Pancreas (tissue), 10 donors: ENCODE measurements at places on chromosomes 12 and 14. TPM values are rescaled to one million over a fixed set of nuclear protein-coding genes. Genes with fewer than 3 reads are reported as not detected.
A peak's percentile ranks its signal among the peaks of the same experiment; 100 is the strongest.

- H3K4me3 ChIP-seq, result peak overlapping the region; percentile 29
- no peaks in the 10 kb centered on the region for H3K27me3 ChIP-seq
- no peak for DNase-seq
- no peaks in the 10 kb centered on the region for H3K36me3 ChIP-seq
Measured at GRCh38 chr12:4809013-4809448, 88.8 kb downstream of the GALNT8 start.

DNA sequence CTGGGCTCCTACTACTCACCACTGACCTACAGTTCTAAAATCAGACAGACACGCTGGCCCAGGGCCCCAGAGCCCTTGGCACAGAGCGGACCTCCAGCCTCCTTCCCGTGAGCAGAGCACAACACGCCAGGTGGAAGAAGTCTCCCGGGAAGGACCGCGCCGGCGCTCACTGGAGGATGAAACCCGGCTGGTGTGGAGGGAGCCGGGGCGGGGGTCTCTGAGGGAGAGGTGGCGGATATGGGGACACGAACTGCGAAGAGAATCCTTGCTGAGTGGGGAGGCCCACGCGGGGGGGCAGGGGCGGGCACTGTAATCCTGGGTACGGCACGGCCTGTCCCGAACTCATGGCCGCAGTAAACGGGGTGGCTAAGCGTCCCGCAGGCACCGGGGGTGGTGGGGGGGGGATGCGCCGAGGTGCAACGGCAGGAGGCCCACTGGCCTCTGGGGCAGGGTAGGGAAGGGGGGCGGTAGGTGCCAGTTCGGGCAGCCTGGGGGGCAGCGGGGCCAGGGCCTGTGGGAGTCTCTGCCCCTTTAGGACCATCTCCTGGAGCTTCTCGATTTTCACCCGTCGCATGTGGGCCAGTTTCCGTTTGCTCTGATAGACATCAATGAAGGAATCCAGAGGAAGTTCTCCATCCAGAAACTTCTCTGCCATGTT, 28.8 kb downstream of the VPS37B start:
- peaks cover 15% of the 10 kb centered on the region for H3K36me3 ChIP-seq
- no peak for DNase-seq
- no peaks in the 10 kb centered on the region for H3K27me3 ChIP-seq

GRCh38 chr12:23049180-23049579, 424.2 kb downstream of the ETNK1 start:
- no peaks in the 10 kb centered on the region for H3K36me3 ChIP-seq
- no peak for DNase-seq
- no peaks in the 10 kb centered on the region for H3K27me3 ChIP-seq
- H3K4me3 ChIP-seq, result no peak overlapping the region
- no peaks in the 10 kb centered on the region for H3K4me1 ChIP-seq

CD69 gene
- total RNA-seq, result 0.86 TPM

GRCh38 chr12:126487431-126487980, 1422.3 kb downstream of the AACS start:
- no peak overlapping the region for H3K4me3 ChIP-seq
- H3K36me3 ChIP-seq, result no peaks in the 10 kb centered on the region
- H3K4me1 ChIP-seq, result peaks cover 4% of the 10 kb centered on the region
- no peaks in the 10 kb centered on the region for H3K27me3 ChIP-seq
- DNase-seq, result no peak

DNA sequence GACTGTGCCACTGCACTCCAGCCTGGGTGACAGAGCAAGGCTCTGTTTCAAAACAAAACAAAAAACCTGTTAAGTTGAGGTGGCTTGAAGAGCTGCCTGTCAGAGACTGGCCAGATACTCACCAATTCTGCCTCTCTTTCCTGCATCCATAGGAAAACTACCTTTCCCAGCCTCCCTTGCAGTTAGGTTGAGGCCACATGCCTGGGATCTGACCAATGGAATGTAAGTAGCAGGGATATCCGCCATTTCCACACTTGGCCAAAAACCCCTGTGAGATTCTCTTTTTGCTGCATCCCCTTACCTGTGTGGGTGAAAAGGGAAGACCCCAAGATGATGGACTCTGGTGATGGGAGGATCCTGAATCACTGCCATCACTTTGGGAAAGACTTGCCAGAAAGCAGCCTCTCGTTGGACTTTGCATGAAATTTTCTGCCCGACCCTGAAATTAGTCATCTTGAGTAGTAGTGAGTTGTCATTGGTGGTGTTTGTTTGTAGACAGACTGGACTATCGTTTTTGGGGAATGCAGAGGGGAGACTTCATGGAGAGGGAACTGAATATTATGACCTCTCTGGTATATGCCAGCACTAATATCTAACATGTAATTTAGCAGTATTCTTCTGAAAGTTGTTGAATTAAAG, 14.0 kb downstream of the GPR68 start:
- H3K4me1 ChIP-seq, result no peaks in the 10 kb centered on the region
- no peak overlapping the region for H3K4me3 ChIP-seq
- H3K27ac ChIP-seq, result no peak overlapping the region
- no peak for DNase-seq
- H3K27me3 ChIP-seq, result no peaks in the 10 kb centered on the region

DNA sequence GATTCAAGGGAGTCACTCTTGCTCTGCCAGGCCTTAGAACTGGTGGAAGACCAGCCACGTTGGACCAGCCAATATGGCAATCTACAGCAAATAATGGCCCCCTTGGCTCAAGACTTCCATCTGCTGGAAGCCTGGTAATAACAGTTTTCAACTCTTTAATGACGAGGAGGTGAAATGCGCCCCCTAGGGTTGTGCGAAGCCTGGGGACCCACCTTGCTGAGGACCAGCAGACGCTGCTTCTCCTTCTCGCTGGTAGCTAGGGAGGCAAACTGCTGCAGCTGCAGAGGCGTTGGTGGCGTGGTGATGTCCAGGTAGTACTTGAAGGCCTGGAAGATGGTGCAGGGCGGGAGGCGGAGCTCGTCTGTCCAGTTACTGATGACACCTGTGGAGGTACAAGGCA, 41.5 kb upstream of the FBXO21 start:
- H3K36me3 ChIP-seq, result no peaks in the 10 kb centered on the region
- H3K27ac ChIP-seq, result no peak overlapping the region
- no peak overlapping the region for H3K4me3 ChIP-seq
- no peaks in the 10 kb centered on the region for H3K27me3 ChIP-seq
- no peak for DNase-seq
- no peaks in the 10 kb centered on the region for H3K4me1 ChIP-seq

DNA sequence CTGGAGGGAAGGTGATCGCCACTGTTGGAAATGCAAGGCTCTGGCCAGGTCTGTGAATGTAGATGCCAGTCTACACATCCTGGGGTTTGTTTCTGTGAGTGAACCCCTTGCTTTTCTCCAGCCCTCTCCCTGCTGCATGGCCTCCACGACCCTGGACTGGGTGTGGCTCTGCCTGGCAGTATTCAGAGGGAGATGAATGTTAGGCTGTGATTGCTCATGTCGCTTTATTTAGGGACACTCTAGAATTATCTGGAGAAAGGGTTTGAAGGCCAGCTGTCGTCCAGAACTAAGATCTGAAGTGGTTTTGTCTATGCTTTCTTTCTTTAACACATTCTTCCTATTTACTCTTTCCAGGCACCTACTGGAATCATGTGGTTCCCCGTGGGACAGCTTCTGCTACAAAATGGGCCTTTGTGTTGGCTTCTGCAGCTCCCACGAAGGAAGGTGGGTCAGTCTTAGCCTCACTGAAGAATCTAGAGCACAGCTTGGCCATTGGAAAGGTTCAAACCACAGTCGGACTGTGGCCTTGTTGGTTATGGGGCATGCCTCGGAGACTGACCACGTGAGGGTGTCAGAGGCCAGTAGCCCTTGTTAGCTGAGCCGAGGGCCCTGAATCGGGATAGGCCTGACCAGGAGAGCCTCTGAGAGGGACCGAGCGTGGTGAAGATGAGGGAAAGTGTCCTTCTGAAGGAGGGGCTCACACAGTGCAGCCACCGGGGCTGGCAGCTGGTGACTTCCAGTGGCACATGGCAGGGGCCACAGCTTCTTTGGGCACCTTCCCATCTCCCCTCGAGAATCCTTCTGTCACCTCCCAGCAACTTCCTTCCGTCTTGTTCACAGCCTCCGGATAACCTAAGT, 59.1 kb downstream of the ANKRD9 start:
- no peak for DNase-seq
- H3K4me3 ChIP-seq, result no peak overlapping the region
- no peaks in the 10 kb centered on the region for H3K27me3 ChIP-seq
- H3K36me3 ChIP-seq, result peaks cover 2% of the 10 kb centered on the region

GRCh38 chr14:83101846-83102245, 1568.2 kb upstream of the SEL1L start:
- no peak for DNase-seq
- H3K4me3 ChIP-seq, result no peak overlapping the region
- H3K27me3 ChIP-seq, result no peaks in the 10 kb centered on the region
- H3K36me3 ChIP-seq, result no peaks in the 10 kb centered on the region
- H3K27ac ChIP-seq, result no peak overlapping the region

- no peaks in the 10 kb centered on the region for H3K27me3 ChIP-seq
- H3K4me1 ChIP-seq, result no peaks in the 10 kb centered on the region
- no peak for DNase-seq
- no peak overlapping the region for H3K4me3 ChIP-seq
- H3K27ac ChIP-seq, result no peak overlapping the region
- H3K36me3 ChIP-seq, result no peaks in the 10 kb centered on the region
Measured at GRCh38 chr12:15584366-15585041, 204.7 kb downstream of the EPS8 start.

DNA sequence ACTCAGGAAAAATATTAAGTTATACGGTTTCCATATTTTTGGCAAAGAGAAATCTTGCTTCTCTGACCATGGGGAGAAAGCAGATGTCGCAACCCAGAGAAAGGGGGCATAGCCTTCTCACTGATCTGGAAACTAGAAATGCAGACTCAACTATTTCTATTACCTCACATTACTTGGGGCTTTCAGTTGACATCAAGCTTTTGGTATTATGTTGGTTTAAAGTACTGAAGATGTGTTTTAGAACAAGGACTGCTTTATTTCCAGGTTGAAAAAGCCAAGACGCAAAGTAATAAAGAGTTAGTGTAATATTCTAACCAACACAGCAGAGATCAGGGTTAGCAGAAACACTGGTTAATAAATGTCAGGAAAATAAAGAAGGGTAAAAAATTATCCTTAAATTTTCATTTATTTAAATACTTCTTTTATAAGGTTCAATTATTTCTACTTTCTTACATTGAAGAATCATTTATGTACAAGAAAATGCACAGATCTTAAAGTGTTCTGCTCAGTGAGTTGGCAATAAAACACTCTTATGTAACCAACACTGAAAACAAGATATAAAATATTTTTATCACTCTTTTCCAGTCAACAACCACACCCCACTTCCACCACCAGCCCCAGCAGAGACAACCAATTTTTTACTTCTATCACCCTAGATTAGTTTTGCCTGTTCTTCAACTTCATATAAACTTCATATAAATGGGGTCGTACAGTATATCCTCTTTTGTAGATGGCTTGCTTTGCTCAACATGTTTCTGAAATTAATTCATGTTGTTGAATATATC, 26.0 kb downstream of the DCP1B start:
- no peaks in the 10 kb centered on the region for H3K27me3 ChIP-seq
- H3K36me3 ChIP-seq, result no peaks in the 10 kb centered on the region
- H3K27ac ChIP-seq, result no peak overlapping the region

DNA sequence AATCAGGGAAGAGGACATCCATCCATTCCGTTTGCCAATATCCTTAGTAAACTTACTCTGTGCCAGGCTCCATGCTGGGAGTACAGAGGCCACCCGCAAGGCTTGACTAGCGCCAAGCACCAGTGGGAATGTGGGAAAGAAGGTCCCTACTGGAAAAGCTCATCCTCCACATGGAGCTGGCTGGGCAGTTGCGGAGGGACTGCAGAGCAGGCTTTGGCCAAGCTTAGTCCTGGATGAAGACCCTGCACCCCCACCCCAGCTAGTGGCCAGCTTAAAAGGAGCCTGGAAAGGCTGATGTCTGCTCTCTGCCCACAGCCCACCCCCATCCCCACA, 22.4 kb upstream of the EIF2B2 start:
- DNase-seq, result no peak
- H3K27me3 ChIP-seq, result no peaks in the 10 kb centered on the region
- no peaks in the 10 kb centered on the region for H3K4me1 ChIP-seq
- no peak overlapping the region for H3K27ac ChIP-seq
